ENCODE measurements at places on chromosomes 7 and 10. TPM values are rescaled to one million over a fixed set of nuclear protein-coding genes. Genes with fewer than 3 reads are reported as not detected.

TMEM184A gene
- total RNA-seq, result 8.1 TPM

OPN1SW gene
- total RNA-seq, result not detected

BAMBI gene
- 9.7 TPM for total RNA-seq

CLEC2L gene
- total RNA-seq, result 0.08 TPM

FAM171A1 gene
- total RNA-seq, result 19.8 TPM

PTF1A gene
- total RNA-seq, result not detected

VKORC1L1 gene
- total RNA-seq, result 30.7 TPM

AVL9 gene
- 24.7 TPM for total RNA-seq

OR2A42 gene
- total RNA-seq, result not detected

DPYSL4 gene
- total RNA-seq, result 15.3 TPM

PRLHR gene
- not detected for total RNA-seq

CDH23 gene
- 2.7 TPM for total RNA-seq

COL1A2 gene
- total RNA-seq, result not detected

SPDYE8 gene
- total RNA-seq, result not detected

TMEM176A gene
- not detected for total RNA-seq

GAD2 gene
- not detected for total RNA-seq

PRSS1 gene
- total RNA-seq, result not detected

AHR gene
- total RNA-seq, result 6.9 TPM

ZNF679 gene
- total RNA-seq, result not detected

UPK3B gene
- total RNA-seq, result 19.9 TPM

FAM25G gene
- total RNA-seq, result 0.73 TPM

Measured in A549 treated with AZD2906 at 1 μM for 4 hours (cell line).